ENCODE measurements at places on chromosomes 12 and 14.

DNA sequence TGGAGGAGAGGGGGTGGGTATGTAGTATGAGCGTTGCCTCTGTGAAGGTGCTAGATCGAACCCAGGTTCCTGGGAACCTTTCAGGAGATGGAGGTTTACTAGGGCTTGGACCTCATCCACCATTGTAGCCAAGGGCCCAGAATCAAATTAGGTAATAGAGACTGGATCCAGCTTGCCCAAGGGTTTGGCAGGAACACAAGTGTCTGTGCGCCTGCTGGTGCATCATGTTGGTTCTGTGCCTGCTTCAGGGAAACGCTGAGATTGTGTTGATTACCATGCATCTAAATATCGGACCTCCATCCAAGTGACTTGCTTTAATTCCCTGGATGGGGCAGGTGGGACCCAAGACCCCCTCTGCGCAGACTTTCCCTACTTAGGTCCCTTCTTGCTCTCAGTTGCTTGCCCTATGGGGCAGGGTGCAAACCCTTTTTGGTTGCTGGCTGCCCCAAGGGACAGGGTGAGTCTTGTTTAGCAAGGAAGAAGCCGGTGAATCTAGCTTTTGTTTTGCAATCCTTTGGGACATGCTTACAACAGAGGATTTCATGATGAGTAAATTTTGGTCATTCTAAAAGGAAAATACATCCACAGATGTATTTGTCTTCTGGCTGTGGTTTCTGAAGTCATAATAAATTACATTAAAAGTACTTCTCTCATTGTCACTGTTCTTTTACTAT, 189.8 kb upstream of the PRICKLE1 start:
- no peak for DNase-seq

DNA sequence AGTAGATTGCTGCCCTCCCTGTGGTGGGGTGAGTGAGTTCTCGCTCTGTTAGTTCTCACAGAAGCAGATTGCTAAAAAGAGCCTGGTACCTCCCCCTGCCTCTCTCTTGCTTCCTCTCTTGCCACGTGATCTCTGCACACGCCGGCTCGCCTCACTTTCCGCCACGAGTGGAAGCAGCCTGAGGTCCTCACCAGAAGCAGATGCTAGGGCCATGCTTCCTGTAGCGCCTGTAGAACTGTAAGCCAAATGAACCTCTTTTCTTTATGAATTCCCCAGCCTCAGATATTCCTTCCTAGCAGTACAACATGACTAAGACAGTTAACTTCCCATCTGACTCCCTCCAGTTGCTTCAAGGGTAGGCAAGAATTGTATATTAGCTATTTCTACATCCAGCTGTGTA, 76.2 kb downstream of the ETV6 start:
- no peak for DNase-seq

GRCh38 chr14:96660667-96661066, 136.5 kb upstream of the VRK1 start:
- DNase-seq = no peak

DNA sequence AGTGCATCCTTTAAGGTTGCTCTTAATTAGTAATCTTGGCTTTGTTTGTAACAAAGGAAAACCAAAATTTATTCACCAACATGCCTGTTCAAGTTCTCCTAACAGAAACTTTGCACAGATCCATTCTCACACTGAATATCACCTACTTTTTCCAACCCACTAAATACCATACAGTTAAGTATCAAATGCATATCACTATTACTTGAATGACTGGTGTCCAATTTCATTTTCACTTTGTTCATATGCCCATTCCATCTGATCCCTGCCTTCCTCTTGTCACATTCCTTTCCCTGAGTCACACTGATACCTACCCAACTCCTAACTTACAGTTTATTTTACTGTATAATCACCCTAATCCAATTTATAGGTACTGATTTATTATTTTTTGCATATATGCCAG, 286.4 kb downstream of the NELL2 start:
- no peak for DNase-seq

DNA sequence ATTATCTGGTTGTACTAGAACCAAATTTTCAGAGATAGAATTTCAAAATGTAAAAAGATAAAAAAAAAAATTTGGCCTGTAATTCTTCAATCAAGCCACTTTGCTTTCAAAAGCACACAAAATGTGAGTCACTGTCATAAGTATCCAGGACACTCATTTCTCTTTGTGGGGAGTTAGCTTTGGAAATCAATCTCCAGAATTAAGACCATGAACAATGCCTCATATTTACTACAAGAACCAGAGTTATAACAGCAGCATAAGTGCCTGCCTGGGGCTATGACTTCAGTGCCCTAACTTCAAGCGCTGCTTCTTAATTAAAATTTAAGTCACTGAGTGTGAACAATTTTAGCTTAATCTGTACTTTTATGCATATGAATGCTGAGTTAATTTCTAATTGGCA, 162.1 kb downstream of the C12orf42 start:
- no peak for DNase-seq

- DNase-seq = no peak
Observed at GRCh38 chr12:29609431-29610215, 112.1 kb upstream of the OVCH1 start.

- DNase-seq = no peak
Observed at GRCh38 chr12:93536766-93537488, 35.5 kb upstream of the SOCS2 start.

DNA sequence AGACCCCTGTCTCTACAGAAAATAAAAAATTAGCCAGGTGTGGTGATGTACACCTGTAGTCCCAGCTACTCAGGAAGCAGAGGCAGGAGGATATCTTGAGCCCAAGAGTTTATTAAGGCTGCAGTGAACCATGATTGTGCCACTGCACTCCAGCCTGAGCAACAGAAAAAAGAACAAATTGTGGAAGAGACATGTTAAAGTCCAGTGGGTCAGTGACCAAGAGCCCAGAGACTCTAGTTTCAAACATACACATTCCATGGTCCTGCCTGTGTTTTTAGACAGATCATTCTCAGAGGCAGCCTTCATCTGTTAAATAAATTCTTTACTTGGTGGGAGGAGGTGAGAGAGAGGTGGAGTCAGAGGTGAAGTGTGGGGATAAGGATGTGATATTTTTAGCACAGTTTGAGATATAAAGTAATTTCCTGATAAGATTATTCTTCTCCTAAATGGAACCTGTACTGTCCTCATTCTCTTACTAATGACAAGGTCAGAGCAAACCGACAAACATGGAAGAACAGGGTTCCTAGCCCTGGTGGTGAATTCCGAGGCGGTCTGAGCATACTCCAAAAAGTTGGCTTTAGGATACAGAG, 48.7 kb downstream of the RASSF3 start:
- no peak for DNase-seq

GRCh38 chr12:121289962-121290361, 6.5 kb downstream of the CAMKK2 start:
- no peak for DNase-seq

Measured in activated effector memory CD4-positive, alpha-beta T cell treated with Interleukin-2 at 50 U/mL for 16 hours (primary cell).